ENCODE measurements at places on chromosomes 3 and 15. TPM values are rescaled to one million over a fixed set of nuclear protein-coding genes. Genes with fewer than 3 reads are reported as not detected.
A peak's percentile ranks its signal among the peaks of the same experiment; 100 is the strongest.

GRCh38 chr3:7280318-7280717 is 419.4 kb downstream of the GRM7 start:
- DNase-seq = no peak

- no peak for DNase-seq
These were observed 77.2 kb downstream of the VPS13C start for GRCh38 chr15:61983081-61983480.

DNA sequence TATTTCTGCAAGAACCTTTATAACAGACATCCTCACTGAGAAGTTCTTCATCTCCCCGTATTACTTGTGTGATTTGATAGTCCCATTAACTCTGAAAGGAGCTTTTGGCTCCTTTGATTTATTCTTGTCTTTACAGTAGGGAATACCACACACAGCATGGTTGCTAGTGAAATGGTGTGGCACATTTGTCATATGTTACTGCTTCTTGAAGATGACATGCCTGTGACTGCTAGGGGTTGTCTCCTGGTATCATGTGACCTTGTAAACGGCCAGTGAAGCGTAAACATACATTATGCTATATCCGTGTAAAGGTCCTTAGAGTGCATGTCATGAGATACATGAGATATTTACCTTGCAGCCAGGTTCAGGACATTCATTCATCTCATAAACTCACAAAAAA is 197.9 kb downstream of the RYR3 start:
- no peak for DNase-seq

- DNase-seq = no peak
These were observed 219.4 kb upstream of the GBE1 start for GRCh38 chr3:81980596-81981494.

- no peak for DNase-seq
These were observed 222.8 kb upstream of the TOPAZ1 start for GRCh38 chr3:44018926-44019325.

DNA sequence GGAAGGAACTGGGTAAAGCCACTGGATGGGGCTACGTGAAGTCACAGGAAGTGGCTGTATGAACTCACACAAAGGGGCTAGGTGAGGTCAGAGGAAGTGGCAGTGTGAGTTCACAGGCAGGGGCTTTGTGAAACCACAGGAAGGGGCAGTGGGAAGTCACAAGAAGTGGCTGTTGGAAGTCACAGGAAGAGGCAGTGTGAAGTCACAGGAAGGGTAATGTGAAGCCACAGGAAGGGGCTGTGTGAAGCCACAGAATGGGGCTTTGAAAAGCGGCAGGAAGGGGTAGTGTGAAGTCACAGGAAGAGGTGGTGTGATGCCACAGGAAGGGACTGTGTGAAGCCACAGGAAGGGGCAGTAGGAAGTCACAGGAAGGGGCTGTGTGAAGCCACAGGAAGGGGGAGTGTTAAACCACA is 34.6 kb downstream of the GASK1A start:
- DNase-seq = peak; percentile 28

GRCh38 chr15:52879904-52880303 is 89.8 kb upstream of the ONECUT1 start:
- DNase-seq = no peak

DNA sequence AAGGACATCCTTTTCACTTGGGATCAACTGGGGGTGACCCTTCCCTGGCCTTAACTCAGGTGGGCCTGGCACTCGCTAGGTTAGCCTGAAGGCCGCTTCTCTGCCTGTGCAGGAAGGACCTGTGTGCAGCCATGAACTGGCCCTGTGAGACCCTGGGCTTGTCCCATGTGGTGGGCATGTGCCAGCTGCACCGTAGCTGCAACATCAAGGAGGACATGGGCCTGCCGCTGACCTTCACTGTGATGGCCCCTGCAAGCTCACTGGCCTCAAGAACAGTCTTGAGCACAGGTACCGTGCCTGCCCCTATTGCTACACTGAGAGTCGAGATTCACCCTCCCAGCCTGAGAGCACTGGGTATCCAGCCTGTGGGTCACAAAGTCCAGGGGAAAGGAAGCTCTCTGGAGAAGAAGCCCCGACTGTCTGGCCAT is 43.0 kb downstream of the SAXO2 start:
- DNase-seq = no peak

TRIM42 gene
- total RNA-seq = not detected

RSL24D1 gene
- total RNA-seq = 41.4 TPM

FOXL2 gene
- not detected for total RNA-seq

SCN5A gene
- total RNA-seq = 0.39 TPM

TYRO3 gene
- total RNA-seq = 30.6 TPM

TMEM158 gene
- total RNA-seq = 2.0 TPM
